Non-pigmented ciliary epithelial cell (primary cell): ENCODE measurements at places on chromosomes 4 and X.

DNA sequence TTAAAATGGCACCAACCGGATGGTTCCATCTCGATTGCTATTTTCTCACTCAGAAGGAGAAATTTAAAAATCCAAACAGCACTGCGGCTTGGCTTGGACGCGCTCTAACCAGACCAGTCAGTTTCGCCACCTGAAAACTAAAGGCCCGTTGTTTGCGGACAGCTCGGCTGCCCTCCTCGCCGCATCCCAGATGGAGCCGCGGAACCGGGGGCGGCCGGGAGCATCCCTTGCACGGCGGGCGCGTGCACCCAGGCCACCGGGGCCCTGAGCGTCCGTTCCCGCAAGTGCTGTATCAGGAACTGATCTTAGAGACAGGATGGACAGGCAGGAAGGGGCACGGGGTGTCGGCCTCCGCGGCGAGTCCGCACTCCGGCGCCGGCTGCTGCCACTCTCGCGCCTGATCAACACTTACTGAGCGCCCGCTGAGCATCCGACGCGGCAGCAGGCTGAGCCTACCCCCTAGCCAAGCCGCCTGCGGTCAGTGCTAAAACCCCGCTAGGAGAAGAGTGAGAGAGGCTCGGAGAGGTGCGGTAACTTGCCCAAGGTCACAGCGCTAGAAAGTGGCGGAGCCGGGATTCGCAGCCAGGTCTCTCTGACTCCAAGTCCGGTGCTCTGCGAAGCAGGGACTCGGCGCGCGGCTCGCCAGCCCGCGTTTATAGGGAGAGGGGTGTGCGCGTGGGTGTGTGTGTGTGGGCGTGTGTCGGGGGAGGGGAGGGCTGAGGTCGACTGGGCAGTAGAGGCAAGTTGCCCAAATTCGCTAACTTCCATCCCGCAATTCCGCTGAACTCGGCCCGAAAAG, at the start of gene CITED1:
Gene CITED1, minus strand, starts transcription at position 629 of the 799 bp plus-strand sequence. CDS start 3,045 bp downstream, outside the sequence.
- no peak for DNase-seq

DNA sequence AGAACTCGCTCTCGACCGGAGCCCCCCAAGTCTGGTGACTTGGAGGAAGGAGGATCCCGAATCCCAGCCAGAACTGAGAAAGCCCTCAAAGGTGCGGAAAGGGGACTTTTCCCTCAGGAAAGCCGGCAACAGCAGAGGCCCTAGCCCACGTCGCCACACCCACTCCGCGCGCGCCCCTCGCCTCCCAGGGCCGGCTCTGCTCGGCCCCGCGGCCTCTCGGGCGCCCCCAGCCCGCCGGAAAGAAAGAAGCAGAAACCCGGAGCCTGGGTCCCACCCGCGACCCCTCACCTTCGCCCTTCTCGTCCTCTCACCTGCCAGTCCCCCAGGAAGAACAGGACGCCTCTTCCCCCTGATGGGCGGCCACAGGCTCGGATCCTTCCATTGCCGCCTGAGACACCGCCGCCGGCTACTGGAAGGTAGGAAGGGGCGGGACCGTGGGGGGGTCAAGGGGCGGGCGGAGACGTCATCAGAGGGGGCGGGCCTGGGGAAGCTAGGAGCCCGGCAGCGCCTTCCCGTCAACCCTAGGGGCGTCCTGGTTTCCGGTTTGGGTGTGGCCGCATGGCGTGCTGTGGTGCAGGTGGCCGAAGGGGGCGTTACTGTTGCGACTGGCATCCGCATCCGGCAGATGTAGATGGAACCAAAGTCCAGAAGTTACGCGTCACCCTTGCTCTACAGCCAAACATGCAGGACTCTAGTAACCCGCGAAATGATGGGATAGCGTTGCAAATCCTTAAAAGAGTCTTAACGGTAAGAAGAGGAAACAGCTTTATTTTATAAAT, at the start of gene UBA6:
Gene UBA6, minus strand, starts transcription at position 418 of the 779 bp plus-strand sequence. Its CDS starts 36 bp downstream, at position 382.
- DNase-seq: peak; percentile 86

GRCh38 chr4:121070696-121071639, 1.4 kb downstream of the NDNF start:
- no peak for DNase-seq

DNA sequence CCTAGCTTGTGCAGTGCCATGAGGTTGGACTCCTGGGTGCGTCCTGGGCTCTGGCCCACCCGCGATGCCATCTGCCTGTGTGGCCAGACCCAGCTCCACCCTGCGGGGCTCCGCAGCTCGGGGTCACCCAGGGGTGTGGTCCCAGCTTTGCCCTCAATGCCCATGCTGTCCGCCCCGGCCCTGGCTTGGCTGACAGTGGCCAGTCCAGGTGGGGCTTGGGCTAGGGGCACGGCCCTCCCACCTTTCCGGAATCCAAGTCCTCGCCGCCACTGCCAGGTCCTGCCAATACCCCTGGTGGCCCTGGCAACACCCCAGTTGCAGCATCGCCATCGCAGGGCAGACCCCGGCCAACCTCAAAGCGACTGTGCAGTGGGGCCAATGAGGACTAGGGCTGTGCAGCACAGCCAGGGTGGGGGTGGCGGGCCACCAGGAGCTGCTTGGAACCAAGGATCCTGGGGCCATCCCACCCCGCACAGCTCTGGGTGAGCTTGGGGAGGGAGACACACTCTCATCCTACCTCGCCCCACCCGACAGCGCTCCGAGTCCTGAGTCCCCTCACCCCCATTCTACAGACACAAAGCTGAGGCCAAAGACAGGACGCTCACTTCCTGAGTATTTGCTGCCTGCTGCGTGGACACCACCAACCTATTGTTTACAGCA, 80.9 kb downstream of the ZNF718 start:
- no peak for DNase-seq
